ENCODE measurements at places on chromosomes 2 and 18. TPM values are rescaled to one million over a fixed set of nuclear protein-coding genes. Genes with fewer than 3 reads are reported as not detected.

DNA sequence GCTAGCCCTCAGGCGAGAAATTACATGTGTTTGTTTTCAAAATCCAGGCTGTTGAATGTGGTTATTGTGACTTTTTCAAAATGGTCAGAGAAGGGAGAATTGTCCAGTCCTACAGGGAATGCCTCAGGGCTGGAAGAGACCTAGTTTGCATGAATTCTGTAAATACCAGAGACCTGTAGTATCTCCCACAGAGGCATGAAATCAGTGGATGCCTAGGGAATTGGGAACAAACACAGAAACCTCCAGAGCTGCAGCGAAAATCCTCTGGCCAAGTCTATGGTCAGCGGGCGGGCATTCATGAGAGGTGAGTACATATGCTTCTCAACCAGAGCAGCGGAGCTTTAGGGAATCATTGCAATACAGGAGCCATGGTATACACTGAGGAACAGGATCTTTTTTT is 1596.5 kb upstream of the NXPH2 start:
- DNase-seq = no peak

DNA sequence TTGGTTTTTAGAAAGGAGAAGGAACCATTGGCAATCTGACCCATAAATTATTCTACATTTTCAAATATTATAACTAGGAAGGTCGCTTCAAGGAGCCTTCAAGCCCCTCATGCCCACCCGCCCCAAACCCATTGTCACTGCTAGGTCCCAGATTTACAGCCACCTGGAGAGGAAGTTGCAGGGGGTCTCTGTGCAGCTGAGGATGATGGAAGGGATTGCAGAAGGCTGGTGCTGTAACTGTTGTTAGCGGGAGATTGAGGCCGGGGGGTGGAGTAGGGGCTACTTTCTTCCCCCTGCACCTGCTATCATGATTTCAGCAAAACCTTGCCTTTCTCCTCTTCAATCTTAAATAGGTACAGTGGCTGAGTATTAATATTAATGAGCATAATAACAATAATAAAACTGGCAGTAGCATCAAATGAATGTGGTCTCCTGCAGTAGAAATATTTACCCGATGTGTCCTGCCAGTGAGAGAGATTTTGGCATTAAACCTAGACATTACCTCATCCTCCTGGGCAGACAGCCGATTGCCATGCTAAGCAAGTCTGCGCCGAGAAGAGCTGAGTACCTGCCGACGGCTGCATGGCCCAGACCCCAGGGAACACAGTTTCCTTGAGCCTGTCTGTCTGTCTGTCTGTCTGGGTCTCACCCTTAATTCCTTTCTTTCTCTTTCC is 225.4 kb downstream of the FAM210A start:
- DNase-seq = no peak

DNA sequence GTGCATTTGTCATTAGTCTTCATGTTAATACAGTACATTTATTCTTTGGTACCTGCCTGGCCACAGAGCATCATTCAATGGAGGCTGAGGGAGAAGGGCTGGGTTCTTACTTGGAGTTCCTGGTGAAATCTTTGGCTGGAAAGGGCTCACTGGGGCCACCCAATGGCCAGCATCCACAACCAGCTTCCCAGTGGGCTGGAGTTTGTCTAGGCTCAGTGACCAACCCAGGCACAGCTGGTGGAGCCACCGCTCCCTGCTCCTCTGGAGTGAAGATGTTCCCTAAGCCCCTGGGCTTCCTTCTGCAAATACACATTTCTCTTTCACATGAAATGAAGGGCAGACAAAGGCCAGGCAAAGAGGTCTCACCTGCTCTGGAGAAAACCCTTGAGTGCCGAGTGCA is 34.4 kb downstream of the EHD3 start:
- no peak for DNase-seq

DNA sequence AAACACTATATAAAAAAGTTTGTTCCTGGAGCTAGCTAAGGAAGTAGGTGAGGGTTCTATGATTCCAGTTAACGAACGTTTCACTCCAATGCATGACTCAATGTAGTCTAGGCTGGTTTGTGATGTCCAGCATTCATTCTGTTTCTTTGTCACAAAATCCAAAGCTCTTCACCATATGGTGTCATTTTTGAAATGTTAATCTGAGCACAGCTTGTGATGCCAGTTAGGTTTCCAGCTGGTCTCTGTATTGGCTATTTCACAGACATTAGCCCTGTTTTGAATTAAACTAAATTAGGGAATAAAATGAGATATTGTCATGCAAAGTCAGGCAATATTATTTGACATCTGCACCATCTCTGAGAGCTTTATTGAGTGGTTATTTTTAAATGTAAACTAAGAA is 159.4 kb downstream of the RBM43 start:
- DNase-seq = no peak

GRCh38 chr18:69974365-69974764 is 26.7 kb upstream of the CD226 start:
- DNase-seq = no peak

DNA sequence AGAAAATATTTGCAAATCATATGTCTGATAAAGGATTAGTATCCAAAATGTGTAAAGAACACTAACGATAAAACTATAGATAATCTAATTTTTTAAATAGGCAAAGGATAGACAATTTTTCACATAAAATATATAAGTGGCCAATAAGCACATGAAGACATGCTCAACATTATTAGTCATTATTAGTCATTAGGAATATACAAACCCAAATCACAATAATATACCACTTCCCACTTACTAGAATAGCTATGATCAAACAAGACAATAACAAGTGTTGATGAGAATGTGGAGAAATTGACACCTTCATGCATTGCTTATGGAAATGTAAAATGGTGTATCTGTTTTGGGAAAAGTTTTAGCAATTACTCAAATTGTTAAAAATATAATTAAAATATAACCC is 12.6 kb upstream of the MAP2 start:
- no peak for DNase-seq

GRCh38 chr18:55283309-55283708 is 304.7 kb downstream of the TCF4 start:
- DNase-seq = no peak

GRCh38 chr2:30410217-30410616 is 36.8 kb upstream of the LCLAT1 start:
- DNase-seq = no peak

- no peak for DNase-seq
These were observed 7.4 kb upstream of the MBP start for GRCh38 chr18:77140030-77140429.

- peak; percentile 22 for DNase-seq
These were observed 743 bp downstream of the XPO1 start for GRCh38 chr2:61537277-61537949.

GRCh38 chr2:230772156-230772555 is 59.5 kb downstream of the CAB39 start:
- DNase-seq = no peak

DNA sequence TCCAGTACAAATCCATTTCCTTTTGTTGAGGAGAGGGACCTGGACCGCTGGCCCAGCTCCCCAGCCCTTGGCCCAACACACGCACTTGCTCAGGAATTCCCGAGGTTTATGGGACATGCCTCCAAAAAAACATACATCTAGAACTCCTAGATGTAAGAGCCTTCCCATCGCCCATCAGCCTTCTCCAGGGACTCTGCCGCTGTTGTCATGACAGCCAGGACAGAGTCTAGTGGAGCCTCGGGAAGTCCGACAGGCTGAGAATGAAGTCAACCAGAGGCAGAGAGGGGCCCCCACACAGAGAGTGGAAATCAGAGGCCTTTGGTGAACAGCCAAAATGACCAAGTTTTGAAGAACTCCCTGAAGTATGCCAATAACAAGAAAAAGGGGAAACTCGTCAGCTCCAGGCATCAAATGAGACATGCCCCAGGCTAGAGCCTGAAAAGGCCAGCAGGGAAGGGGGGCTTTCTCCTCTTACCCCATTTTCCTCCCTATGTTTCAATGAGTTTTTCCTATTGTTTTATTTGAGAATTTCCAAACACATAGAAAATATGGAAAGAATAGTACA is 43.2 kb upstream of the CAB39 start:
- DNase-seq = no peak

GRCh38 chr18:75530118-75530517 is 102.6 kb upstream of the SMIM21 start:
- no peak for DNase-seq

DNA sequence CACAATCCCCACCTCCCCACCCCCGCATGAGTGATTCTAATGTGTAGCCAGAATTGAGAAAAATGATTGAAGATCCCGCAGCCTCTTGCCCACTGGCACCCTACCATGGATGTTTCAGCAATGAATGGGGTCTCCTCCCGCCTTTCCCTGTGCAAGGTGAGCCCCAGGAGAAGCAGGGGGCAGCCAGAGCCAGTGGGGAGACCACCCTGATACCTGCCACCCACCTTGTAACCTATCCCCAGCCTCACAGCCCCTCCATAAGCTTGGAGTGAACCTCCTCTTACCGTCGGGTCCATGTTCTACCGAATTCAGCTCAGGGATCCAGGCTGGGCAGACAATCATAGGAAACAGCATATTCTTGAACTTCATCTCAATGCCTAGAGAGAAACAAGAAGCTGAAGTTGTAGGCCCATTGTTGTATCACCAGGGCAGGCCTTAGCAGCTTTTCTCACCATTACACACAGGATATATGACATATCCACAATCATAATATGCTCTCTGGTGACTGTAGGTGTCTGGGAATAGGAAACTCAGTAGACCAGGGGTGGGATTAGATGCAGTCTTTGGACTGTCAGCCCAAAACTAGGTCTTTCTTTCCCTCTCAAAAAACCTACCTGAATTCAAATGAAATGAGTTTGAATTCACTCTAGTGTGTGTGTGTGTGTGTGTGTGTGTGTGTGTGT is 30.9 kb downstream of the XDH start:
- no peak for DNase-seq

DNA sequence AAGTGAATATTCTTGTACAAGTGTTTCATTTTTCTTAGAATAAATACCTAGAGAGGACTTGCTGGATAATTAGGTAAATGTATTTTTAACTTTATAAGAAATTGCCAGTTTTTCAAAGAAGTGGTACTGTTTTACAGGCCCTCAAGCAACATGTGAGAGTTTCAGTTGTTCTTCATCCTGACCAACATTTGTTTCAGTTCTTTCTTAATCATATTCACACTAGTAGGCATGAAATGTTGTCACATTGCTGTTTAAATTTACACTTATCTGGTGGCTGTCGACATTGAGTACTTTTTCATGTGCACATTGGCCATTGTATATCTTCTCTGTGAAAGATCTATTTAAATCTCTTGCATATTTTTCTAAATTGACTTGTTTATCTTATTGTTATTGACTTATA is 178.1 kb downstream of the ACOXL start:
- DNase-seq = no peak

DNA sequence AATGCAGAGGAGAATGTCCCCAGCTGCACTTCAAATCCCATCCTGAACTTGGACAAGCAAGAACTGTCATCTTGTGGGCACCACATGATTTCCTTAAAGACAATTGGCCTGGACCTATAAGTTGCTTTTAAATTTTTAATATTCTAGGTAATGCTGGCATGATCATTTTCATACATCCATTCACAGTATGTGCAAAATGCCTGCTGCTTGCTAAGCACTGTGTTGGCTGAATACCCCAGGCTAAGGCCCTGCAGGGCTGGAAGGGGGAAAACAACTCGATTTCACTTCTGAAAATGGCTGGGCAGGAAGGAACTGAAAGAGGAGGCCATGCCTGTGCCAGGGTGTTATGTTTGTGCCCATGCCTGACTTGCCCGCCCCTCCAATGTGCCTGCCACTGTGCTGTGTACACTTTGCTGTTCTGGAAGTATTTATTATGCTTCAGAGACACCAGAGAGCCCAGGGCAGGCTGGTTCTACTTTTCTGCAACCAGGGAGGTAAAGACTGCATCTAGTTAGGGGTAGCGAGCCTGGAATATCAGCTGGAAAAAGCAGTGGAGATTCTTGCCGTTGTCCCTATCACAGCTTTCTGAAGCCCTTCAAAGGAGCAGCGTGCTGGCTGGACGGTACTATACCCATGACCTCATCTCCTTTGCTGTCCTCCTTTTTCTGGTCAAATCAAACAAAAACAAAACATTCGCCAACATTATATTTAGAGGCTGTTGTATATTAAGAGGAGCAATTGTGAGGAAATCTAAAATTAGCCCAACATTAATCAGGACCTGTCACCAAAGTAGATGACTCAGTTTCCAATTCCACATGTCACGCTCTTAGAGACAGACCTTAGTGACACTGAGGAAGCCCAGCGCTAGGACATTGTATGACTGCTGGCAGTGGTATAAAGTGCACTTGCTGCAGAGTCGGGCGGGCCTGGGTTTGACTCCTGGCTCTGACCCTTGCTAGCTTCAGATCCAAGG is 158.1 kb downstream of the DDX1 start:
- DNase-seq = no peak

DNA sequence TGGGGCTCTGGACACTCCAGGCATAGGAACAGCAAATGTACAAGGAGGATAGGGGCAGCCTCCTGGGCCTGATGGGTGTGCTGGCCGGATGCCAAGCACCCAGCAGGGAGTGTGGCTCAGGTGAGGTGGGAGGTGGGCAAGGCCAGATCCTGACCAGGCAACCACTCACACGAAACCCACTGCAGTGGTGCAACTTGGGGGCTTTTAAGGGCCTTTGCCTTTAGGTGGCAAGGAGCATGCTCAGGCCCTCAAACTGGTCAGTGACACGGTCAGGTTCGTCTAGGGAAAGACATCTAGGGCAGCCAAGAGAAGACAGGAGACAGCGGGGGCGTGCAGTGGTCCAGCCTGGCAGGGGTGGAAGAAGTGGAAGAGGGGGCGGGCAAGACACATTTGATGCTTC is 18.4 kb upstream of the TEX51 start:
- no peak for DNase-seq

- no peak for DNase-seq
These were observed 47.8 kb downstream of the ZAP70 start for GRCh38 chr2:97761192-97761591.

- DNase-seq = no peak
These were observed 19.3 kb upstream of the CD302 start for GRCh38 chr2:159817283-159817682.

DNA sequence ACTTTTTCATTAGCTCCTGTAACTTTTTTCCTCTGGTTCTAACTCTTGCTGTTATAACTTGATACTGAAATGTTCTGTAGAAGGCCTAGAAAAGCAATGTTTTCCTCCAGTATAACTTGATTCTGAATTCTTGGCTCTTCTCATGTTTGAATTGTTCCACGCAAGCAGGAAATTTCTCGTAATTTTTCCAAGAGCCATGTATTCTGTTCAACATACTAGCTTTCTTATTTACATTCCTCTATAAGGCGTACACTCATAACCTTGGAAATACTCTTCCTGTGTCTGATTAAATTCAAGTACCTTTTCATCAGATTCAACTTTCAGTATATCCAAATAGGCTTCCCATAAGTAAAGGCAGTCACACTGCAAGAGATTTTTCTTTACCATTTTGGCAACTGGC is 109.1 kb downstream of the SMAD2 start:
- DNase-seq = no peak

DNA sequence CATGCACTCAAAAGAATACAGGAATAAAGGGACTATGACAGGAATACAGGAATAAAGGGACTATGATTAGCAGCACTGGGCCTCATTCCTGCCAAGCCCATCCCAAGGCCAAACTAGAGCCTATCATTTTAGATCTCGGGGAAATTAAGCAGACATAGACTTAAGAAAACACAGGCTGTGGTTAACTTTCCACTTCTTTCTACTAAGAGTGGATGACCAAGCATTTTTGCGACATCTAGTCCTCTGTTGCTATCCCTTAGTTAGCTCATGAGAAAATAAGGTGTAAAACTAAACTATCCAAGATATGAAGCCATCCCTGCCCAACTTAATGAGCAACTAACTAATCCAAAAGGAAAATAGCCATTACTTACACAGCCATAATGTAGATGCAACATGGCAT is 5.9 kb downstream of the LYPD1 start:
- DNase-seq = no peak

- peak; percentile 74 for DNase-seq
These were observed 78.1 kb downstream of the AAK1 start for GRCh38 chr2:69565431-69565839.

SLC14A1 gene
- 5.9 TPM for total RNA-seq

MOB4 gene
- total RNA-seq = 15.3 TPM

RNU2-63P gene
- total RNA-seq = not detected

All from HT-29 (cell line).